Chondrocyte (in vitro differentiated cells): ENCODE measurements at places on chromosomes 2 and 18. TPM values are rescaled to one million over a fixed set of nuclear protein-coding genes. Genes with fewer than 3 reads are reported as not detected.

- no peak for DNase-seq
Observed at GRCh38 chr2:221494556-221494955, 77.5 kb downstream of the EPHA4 start.

- DNase-seq = no peak
Observed at GRCh38 chr2:234292205-234292961, 204.5 kb downstream of the ARL4C start.

DNA sequence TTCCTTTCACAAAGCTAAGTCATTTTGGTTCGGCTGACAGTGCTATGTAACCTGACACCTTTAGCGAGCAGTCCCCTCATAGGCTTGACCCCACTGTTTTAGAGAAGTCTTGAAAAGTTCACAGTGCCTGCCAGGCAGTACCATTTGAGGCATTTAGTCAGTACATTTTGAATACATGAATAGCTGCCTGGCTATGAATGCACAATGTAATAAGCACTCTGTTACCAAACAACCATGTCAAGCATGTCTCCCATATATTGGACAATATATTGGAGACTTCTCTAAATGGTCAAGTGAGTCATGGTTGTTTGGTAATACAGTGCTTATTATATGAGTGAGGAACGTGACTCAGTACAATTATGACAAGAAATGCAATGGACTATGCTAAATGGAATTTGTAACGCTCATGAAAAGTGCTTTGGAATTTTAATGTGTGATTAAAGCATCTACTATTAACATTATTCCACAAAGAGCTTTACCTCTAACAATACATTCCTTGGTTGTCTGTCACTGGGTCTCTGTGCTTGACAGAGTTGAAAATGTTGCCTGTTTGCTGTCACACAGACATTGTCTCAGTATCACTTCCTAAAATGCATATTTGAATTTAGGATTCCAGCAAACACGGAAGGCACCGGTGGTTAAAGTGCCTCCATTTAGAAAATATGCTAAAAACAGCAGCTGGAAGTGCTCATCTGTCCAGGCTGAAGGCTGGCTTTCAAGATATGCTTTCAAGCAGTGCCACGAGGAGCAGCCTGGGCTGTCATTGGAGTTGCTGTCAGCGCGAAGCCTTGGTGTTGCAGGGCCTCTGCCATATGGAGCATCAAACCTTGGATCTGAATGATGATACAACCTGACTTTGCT, 458.6 kb downstream of the FBXO15 start:
- no peak for DNase-seq

DNA sequence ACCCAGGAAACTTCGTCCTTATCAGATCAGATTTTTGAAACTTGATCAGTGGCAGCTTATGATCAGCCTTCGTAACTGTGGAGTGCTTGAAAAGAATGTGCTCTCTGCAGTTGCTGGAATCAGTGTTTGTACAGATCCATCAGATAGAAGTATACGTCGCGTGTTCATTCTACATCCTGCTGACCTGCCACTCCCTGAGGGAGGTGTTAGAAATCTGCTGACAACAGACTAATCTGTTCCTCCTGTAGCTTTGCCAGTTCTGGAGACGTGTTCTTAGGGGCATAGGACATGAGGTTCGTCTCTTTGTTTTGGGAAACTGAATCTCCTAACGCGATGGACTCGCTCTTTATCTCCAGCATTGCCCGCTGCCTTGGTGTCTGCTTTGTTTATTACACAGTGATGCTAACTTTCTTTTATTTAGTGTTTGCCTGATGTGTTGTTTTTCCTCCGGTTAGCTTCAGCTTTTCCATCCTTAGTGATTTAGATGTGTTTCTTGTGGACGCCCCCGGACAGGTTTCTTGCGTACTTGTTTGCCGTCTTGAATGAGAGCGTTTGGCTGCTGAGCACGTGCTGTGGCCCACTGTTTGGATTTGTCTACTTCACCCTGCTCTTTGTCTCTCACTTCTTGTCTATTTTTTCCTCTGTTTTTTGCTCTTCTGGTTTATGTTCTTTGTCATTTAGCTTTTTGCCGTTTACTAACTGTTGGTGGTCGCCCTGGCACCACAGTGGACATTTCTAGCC, 17.4 kb upstream of the GAL3ST2 start:
- DNase-seq = no peak

DNA sequence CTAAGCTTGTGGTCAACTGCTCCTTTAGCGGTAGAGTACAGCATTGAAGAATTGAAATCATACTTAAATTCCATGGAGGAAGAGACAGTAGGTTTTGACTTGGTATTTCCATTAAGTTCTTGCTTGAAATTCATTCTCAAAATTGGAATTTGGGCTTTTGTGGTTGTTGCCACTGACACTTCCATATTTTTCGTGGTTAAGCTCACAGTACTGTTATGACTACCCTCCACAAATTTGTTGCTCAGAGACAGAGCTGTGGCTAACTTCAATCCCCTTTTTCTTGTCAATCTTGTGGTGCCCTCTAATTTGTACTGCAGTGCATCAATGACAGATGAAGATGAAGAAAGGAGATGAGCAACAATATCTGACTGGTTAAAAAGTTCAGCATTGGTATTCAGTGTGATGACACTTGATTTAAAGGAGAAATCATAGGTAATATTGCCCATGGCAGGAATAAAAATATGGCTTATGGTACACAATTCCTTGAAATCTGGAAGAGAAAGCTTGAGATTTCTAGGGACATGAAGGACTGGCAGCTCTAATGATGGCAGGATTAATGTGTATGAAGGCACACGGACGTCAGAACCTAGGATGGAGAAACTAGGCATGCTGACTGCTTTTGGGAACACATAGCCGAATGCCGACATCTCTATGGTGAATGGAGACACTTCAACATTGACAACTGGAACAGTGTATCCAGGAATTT, 37.3 kb downstream of the APOB start:
- DNase-seq = no peak

The RBM44 gene
- total RNA-seq = 0.48 to 0.54 TPM (median 0.50 TPM) in 3 replicates

The ADCY3 gene
- total RNA-seq = 57.5 to 69.3 TPM (median 62.6 TPM) in 3 replicates

The SH3RF3 gene
- 58.8 to 66.2 TPM (median 59.5 TPM) in 3 replicates for total RNA-seq

The NFE2L2 gene
- total RNA-seq = 65.7 to 88.2 TPM (median 86.8 TPM) in 3 replicates

The ATP8B1 gene
- 28.1 to 38.3 TPM (median 35.4 TPM) in 3 replicates for total RNA-seq
